ENCODE measurements at places on chromosomes 12 and 14.

DNA sequence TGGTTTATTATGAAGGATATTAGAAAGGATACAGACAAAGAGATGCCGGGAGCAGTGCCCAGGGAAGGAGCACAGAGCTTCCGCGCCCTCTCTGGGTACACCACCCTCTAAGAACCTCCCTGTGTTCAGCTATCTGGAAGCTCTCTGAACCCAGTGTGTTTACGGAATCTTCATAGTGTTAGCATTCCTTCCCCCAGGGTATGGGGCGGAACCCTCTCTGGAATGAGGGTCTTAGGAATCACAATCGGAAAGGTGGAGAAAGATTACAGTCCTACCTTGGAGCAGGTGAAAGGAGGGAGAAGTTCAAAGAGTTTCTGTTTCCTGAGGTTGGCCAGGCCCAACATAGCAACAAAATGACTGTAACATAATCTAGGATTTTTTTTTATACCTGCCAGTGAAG lies 6.8 kb upstream of the NUDT4 start:
- no peak for DNase-seq

DNA sequence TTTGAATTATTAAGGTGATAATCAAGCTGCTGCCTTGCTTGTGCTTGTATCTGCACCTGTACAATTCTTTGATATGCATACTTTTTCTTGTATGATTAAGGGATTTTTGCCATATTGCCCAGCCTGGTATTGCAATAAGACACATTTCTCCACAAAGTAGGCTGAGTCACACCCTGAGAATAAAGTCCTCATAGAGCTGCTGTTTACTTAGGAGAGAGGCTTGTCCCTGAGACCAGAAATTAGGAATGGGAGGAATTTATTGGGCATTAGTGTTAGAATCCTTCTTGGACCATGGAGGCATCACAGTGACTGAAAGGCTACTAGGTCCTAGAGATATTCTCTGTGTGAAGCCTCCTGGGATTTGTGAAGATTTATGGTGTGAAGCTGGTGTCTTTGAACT lies 506.8 kb upstream of the FBXO33 start:
- DNase-seq = no peak

- DNase-seq = no peak
Measured at GRCh38 chr14:86357119-86357518, 827.2 kb downstream of the FLRT2 start.

GRCh38 chr12:108757856-108758255 lies 26.5 kb upstream of the CORO1C start:
- DNase-seq = no peak

DNA sequence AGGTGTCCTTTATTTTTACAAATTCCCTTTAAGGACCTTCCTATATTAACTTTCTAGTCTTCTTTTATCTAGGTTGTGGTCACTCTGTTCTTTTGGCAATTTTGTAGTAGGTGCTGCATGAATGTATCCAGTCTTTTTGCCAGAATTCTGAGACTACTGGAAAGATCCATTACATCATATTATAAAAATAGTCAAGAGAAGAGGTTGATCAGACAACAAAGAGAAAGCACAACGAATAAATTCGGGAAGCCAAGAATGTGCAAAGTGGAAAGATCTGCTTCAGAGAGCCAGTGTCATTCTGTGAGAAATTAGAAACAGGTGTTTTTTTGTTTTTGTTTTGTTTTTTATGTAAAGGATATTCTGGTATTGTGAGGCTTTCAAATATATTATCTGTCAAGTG lies 15.8 kb upstream of the SLC16A7 start:
- no peak for DNase-seq

DNA sequence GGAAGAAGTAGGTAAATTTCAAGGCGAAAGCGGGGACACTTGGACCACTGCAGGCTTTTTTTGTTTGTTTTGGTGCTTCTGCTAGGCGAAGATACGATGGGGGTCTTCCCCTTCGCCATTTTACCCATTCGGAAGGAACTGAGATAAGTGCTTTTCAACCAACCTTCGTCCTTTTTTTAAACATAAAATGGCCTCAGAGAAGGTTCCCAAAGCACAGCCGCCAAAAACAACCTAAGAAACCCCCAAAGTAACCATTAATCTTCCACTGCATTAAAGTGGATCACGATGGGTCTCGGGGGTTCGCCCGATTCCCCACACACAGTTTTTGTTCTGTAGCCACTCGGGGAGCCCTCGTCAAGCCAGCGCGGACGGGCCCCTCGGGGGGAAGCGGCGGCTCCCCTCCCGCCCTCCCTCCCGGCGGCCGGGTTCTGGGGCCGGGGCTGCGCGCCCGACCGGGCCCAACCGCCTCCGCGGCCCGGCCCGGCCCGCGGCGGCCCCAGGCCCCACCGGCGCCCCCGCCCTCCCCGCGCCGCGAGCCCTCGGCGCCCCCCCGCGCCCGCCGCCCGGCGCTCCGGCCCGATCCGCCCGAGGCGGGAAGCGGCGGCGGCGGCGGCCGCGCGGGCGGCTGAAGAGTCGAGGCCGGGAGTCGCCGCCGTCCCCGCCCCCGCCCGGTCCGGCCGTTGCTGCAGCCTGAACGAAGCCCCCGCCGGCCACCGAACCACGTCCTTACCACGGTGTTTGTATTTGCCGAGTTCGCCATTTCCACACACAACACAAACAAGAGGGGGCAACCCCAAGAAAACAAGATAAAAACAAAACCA lies 790 bp downstream of the GTF2A1 start:
- peak; percentile 10 for DNase-seq

DNA sequence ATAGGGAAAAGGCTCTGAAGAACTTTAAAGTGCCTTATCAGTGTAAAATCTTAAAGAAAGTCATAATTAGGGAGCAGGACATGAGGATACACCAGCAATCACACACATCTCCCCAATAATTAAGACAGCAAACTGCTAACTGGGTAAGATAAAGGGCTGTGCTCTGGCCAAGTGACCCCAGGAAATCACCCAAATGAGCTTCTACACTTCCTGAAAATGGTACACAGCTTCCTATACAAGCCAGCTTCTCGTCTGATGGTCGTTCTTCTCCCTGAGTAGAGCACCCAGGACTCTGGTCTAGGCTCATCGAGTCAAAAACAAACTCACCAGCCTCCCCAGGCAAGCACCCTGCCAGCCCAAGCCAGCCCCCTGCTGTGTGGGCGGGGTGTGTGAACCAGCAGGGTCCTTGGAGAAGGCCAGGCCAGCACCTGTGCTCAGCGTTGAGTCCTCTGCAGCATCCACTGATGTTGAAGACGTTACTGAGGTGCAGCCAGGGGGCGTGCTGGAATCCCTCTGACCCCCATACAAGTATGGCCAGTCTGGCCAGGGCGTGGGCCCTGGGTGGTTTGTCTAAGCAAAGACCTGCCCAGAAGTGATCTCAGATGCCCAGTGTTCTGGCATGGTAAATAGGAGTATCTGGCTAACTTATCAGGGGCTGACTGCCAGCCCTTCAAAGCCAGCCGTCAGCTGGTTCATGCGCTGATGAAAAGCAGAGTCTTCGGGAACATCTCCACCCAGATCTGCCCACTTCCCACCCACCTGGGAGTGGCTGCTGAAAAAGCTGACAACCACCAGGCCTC lies 41.4 kb downstream of the ACTN1 start:
- DNase-seq = no peak

- DNase-seq = no peak
Measured at GRCh38 chr12:53949631-53950436, 4.9 kb upstream of the HOXC12 start.

GRCh38 chr12:124233846-124234640 lies 60.9 kb upstream of the RFLNA start:
- no peak for DNase-seq
